Mesendoderm (in vitro differentiated cells): ENCODE measurements at places on chromosomes 5 and 9.

GRCh38 chr9:33719581-33720374 lies 75.6 kb upstream of the PRSS3 start:
- DNase-seq = peak; percentile 73

- no peak for DNase-seq
These were observed 19.1 kb downstream of the CYLC2 start for GRCh38 chr9:103014242-103014641.

DNA sequence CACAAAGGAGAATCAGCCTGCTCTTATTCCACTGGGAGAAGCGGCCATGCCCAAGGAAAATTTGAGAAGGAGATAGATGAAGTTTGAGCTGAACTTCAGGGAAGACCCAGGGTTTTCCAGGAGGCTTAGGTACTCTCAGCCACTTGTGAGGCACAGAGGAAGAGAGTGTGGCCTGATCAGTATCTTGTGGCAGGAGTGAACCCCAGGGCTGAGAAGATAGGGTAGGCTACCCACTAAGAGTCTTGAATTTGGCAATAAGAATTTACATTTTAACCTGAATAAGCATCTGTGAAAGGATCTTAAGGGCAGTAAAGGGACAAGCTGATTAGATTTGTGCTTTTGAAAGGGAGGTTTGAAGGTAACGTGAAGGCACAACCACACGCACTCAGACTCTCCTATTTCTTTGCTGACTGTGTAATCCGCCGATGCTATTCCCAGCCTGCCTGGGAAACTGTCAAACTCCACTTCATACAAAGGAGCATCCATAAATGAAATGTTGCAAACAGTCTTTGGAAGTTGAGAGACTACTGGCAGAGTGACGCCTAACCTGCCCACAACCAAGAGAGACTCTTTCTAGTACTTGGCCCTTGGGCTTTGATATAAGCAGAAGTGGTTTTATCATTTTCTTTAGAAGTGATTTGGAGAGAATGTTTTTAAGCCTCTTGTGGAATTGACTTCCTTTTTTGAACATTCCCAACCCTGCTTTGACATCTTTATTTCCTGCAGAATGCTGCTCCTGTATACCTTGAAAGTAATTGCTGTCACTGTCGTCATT lies 108.2 kb upstream of the VCAN start:
- DNase-seq = no peak

- DNase-seq = no peak
These were observed 33.0 kb upstream of the CEP120 start for GRCh38 chr5:123456242-123456641.

GRCh38 chr5:41010572-41010971 lies 60.6 kb downstream of the MROH2B start:
- no peak for DNase-seq

- peak; percentile 98 for DNase-seq
These were observed at the start of gene CAPSL for GRCh38 chr5:35938568-35939227. Gene CAPSL (minus strand): TSS chr5:35938622. CDS start chr5:35921120, 17,502 bp downstream.

DNA sequence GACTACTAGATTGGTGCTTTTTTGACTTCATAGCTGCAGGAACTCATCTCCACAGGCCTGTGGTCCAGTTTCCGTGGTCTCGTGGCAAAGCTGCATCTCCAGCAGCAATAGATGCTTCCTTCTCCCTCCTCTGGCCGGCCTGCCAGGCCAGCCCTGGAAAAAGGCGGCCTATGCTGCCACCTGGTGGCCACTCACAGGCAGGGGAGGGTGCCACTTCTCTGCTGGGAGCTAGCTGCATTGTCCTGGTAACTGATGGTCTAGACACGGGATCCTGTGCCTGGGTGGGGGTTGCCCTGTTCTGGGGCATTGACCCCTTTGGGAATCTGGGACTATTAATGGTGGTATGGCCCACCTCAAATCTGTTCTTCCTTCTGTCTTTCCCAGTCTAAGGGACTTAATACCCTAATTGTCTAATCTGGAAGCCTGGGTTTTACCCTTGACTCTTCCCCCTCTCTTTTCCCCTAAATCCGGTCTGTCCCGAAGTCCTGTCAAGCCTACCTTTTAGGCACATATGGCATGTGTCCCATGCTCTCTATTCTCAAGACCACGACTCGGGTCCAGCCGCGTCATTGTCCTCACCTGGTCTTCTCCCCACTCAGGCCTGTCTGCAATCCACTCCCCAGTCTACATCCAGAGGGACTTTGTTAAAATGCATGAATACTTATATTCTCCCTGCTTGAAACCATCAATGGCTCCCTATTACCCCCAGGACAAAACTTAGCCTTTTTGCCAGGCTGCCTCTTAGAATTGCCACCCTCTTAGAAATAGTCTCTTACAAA lies 20.1 kb upstream of the PTGS1 start:
- DNase-seq = peak; percentile 70

GRCh38 chr9:76886318-76886717 lies 19.6 kb downstream of the PRUNE2 start:
- no peak for DNase-seq

DNA sequence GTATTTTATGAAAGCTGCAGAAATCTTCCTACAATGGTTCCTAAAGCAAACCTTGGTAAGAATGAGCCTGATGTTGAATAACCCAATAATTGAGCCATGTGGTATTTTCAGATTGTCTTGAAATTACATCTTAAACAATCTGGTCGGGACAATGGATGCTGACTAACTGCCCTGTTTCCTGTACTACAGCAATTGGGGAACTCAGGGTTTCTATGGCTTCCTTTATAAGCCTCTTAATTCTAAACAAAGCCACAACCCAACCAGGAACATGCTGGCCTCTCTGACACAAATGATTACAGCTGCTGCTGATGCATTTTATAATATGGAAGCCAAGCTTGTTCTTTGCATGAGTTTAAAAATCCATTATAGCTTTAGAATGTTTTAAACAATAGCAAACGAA lies 30.2 kb downstream of the PTPN3 start:
- no peak for DNase-seq

DNA sequence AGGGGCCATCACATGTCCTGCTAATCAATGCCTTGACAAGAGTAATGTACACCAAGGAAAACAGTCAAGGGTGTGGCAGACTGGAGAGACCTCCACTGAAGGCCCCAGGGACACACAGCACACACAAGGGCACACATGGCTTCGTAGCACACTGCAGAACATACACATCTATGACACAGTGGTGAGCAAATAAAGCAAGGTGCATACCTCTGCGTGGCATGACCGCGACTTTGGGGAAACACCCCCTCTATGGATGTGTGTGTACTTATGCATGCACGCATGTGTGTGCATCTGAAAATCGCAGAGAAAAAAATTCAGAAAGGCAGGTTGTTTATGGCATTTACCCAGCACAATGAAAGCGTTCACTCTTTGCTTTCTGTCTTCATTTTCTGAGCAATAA lies 20.5 kb downstream of the SEMA4D start:
- DNase-seq = no peak

GRCh38 chr9:13100914-13101572 lies 178.4 kb downstream of the MPDZ start:
- DNase-seq = no peak

GRCh38 chr9:106023455-106023854 lies 329.1 kb downstream of the TMEM38B start:
- no peak for DNase-seq

DNA sequence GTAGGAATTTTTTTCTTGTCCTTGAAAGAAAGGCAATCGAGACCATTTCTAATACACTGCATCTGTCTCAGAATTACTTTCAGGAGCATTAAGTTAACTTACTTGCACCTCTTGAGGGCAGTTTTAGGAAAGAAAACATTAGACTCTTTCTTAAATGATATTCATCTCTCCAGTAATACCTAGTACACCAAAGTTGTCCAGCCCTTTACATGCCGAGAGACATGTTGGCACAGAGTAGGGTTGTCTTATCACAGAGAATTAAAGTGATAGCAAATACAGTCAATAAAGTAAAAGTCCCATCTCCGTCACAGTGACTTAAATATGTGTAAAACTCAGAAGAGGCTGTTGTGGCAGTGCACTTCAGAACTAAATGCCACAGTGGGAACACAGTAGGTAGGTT lies 154.3 kb upstream of the KCNN2 start:
- no peak for DNase-seq
